Natural killer cell treated with Interleukin-12 subunit alpha and Interleukin-12 subunit beta and Interleukin-15 and Interleukin-18, amount 100 ng/mL, for 72 hours (primary cell): ENCODE measurements at places on chromosomes 5 and 9. TPM values are rescaled to one million over a fixed set of nuclear protein-coding genes. Genes with fewer than 3 reads are reported as not detected.

The SIT1 gene
- 7.1 TPM for total RNA-seq

The C9 gene
- not detected for total RNA-seq

The CFAP77 gene
- total RNA-seq: not detected

The SPINK14 gene
- total RNA-seq: not detected

The WWC1 gene
- total RNA-seq: not detected

The TMEM215 gene
- total RNA-seq: not detected

The TOMM5 gene
- 93.0 TPM for total RNA-seq

DNA sequence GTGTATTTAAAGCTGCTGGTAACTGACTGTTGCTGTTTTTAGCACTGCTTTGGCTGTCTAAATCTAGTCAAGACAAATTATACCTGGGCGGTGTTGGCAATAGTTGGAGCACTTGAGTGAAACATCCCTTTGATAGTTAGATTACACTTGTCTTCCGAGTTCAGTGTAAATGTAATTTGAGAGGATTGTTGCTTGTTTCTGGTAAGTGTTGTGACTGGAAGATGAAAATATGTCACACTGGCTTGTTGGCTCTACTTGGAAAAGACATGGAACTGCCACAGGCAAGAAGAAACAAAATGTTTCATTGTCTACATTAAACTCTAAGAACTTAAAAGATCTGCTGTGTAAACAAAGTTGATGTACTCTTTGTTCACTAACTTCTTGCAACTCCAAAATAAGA lies 49.2 kb upstream of the PTPRD start:
- H3K27ac ChIP-seq: no peak overlapping the region
- no peaks in the 10 kb centered on the region for H3K4me1 ChIP-seq
- no peaks in the 10 kb centered on the region for H3K36me3 ChIP-seq
- no peak for DNase-seq
- H3K27me3 ChIP-seq: no peaks in the 10 kb centered on the region
- H3K4me3 ChIP-seq: no peak overlapping the region

- no peak for DNase-seq
- H3K27ac ChIP-seq: no peak overlapping the region
These were observed 151.7 kb upstream of the ZNF366 start for GRCh38 chr5:72658761-72659540.

GRCh38 chr9:117466111-117466510 lies 51.3 kb upstream of the ASTN2 start:
- H3K27ac ChIP-seq: no peak overlapping the region
- H3K4me3 ChIP-seq: no peak overlapping the region
- no peak for DNase-seq
- H3K27me3 ChIP-seq: no peaks in the 10 kb centered on the region
- no peaks in the 10 kb centered on the region for H3K36me3 ChIP-seq
- no peaks in the 10 kb centered on the region for H3K4me1 ChIP-seq

- H3K27ac ChIP-seq: no peak overlapping the region
- DNase-seq: no peak
- H3K4me3 ChIP-seq: no peak overlapping the region
- H3K36me3 ChIP-seq: no peaks in the 10 kb centered on the region
These were observed 18.8 kb downstream of the KLF9 start for GRCh38 chr9:70395652-70396051.

- no peaks in the 10 kb centered on the region for H3K36me3 ChIP-seq
- no peak overlapping the region for H3K4me3 ChIP-seq
- H3K27me3 ChIP-seq: no peaks in the 10 kb centered on the region
These were observed 14.1 kb upstream of the SLC25A51 start for GRCh38 chr9:37917801-37918664.

GRCh38 chr5:171447226-171447625 lies 27.8 kb downstream of the FGF18 start:
- no peaks in the 10 kb centered on the region for H3K36me3 ChIP-seq
- no peak for DNase-seq
- H3K4me3 ChIP-seq: no peak overlapping the region
- no peak overlapping the region for H3K27ac ChIP-seq
- peaks cover 21% of the 10 kb centered on the region for H3K27me3 ChIP-seq
- peaks cover 4% of the 10 kb centered on the region for H3K4me1 ChIP-seq

GRCh38 chr5:158013939-158014338 lies 155.0 kb upstream of the CLINT1 start:
- H3K4me1 ChIP-seq: no peaks in the 10 kb centered on the region
- no peak for DNase-seq
- H3K27me3 ChIP-seq: peaks cover 21% of the 10 kb centered on the region
- H3K4me3 ChIP-seq: no peak overlapping the region

DNA sequence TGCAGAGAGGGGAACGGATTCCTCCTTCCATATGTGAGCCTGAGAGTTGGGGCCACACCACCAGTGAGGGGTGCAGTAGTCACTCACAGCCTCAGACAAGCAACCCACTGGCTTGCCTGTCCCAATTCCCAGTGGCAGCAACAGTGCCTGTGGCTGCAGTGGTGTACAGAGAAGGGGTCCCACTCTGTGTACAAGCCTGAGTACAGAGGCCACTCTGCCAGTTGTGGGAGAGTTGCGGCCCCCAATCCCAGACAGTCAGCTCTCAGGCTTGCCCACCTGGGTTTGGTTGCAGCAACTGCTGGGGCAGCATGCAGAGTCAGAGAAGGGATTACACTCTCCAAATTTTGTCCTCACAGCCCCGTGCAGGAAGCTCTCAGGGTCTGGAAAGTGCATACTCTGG lies 133.2 kb upstream of the RFX3 start:
- no peaks in the 10 kb centered on the region for H3K36me3 ChIP-seq
- DNase-seq: no peak
- no peak overlapping the region for H3K27ac ChIP-seq
- no peak overlapping the region for H3K4me3 ChIP-seq

GRCh38 chr5:15388866-15389265 lies 111.1 kb upstream of the FBXL7 start:
- no peaks in the 10 kb centered on the region for H3K27me3 ChIP-seq
- H3K27ac ChIP-seq: no peak overlapping the region
- peaks cover 9% of the 10 kb centered on the region for H3K36me3 ChIP-seq
- no peak overlapping the region for H3K4me3 ChIP-seq

- no peaks in the 10 kb centered on the region for H3K27me3 ChIP-seq
- DNase-seq: no peak
- H3K4me1 ChIP-seq: no peaks in the 10 kb centered on the region
- H3K4me3 ChIP-seq: no peak overlapping the region
- no peaks in the 10 kb centered on the region for H3K36me3 ChIP-seq
- H3K27ac ChIP-seq: no peak overlapping the region
These were observed 18.8 kb upstream of the FAM13B start for GRCh38 chr5:138051441-138052296.

DNA sequence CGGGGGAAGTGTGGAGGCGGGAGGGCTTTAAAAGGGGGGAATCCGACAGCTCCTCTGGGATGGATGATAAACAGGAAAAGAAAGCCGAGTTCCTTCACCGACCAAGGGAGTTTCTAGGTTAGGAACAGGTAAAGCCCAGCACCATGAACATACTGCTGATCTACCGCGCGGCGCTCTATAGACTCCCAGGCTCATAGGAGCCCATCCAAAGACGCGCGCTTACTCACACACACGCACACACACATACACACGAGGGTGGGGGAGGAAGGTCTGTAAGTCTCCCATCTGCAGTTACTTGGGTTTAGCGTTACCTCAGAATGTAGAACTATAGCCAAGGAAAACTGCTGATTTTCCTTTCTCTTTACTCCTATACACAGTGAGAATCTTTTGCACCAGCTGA lies 2.6 kb upstream of the GABRB2 start:
- no peak overlapping the region for H3K27ac ChIP-seq
- peaks cover 31% of the 10 kb centered on the region for H3K27me3 ChIP-seq
- H3K36me3 ChIP-seq: peaks cover 10% of the 10 kb centered on the region
- H3K4me3 ChIP-seq: no peak overlapping the region

DNA sequence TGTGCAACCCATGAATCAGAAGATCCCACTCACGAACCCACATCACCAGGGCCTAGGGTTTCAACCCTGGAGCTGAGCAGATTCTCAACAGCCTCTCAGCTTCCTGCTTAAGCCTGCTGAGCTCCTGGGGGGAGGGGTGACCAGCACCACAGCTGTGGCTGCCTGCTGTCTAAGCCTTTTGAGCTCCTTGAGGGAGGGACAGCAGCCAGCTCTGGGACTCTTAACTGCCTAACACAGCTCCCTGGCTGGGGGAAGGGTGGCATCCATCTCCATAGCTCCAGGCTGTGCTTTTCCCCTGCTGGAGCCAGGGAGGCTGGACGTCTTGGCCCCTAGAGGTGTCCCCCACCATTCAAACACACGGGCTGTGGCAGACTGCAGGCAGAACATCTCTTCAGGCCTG lies 250.3 kb downstream of the DMAC1 start:
- H3K4me3 ChIP-seq: no peak overlapping the region
- H3K36me3 ChIP-seq: no peaks in the 10 kb centered on the region
- no peak for DNase-seq
- H3K4me1 ChIP-seq: no peaks in the 10 kb centered on the region

DNA sequence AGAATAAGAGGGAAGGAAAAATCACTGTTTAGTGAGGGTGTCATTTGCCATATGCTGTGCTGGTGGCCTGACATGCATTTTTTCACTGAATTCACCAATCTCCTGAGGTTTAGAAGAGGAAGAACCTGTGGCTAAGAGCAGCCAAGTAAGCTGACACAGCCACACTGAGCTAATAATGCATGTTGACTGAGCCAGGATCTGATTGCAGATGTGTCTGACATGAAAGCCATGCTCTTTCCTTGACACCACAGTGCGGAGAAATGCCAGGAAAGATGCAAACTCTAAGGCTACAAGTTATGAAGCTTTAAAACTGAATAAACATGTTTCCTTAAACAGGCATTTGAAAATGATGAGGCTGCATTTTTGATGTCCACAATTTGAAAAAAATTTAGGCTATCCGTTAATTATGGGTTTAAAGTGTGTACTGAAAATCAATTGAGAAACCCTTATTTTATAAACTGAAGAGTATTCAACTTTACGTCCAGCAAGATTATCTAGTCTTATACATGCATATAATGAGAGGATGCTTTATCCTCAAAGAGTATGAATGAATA lies 208.6 kb downstream of the FBN2 start:
- no peak overlapping the region for H3K4me3 ChIP-seq
- H3K27me3 ChIP-seq: no peaks in the 10 kb centered on the region
- H3K27ac ChIP-seq: no peak overlapping the region
- no peaks in the 10 kb centered on the region for H3K4me1 ChIP-seq
- DNase-seq: no peak

DNA sequence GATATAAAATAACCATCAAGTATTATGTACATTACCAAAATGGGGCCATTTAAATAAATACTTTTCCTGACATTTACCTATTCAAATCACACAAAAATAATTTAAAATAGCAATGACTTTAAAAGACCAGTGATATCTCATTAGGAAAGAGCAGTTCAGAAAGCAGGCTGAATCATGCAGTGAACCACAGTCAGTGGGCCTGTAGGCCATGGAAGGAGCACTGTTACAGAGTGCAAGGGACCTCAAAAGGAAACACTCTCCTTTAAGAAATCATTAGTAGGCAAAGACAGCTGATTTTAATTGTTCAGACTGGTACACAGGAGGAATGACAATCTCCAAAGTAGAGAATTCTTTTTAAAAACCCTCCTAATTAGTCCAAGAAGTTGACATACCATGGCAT lies 283.5 kb upstream of the EFNA5 start:
- DNase-seq: no peak
- H3K27ac ChIP-seq: no peak overlapping the region
- H3K27me3 ChIP-seq: no peaks in the 10 kb centered on the region
